ENCODE measurements at places on chromosomes 12 and 14.

DNA sequence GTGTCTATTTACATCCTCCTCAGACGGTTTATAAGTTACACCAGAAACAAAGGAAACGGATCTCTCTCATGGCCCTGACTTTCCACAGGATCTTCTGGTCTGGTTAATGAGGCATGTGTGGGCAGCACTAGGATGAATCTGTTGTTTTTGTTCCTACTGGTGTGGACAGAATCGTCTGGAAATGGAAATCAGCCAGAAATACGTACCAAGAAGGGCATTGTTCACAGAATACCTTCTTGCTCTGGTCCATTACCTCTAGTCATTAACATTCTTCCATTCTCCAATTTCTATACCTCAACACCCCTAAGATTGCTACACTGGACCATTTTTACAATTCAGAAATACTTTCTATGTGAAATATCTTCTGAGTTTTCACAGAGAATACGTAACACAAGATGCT is 86.0 kb downstream of the TPH2 start:
- no peak for DNase-seq

DNA sequence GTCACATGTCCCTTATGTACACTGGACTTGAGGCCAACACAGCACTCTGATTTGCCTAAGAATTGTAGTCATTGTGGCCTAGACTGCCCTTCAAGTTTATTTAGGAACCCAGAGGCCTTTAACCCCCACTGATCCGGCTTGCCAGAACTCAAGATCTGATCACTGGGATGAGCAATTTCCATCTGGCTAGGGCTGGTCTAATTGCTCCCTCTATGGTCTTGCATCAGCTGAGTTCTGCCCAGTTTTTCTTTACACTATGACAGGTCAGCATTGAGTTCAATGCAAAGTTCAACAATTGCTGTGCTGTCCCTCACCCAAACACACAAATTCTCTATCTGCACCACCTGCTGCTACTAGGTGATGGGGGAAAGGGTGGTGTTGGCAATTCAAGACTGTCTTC is 146.9 kb upstream of the MDGA2 start:
- no peak for DNase-seq

GRCh38 chr12:67593461-67594330 is 54.8 kb upstream of the DYRK2 start:
- DNase-seq, result no peak

DNA sequence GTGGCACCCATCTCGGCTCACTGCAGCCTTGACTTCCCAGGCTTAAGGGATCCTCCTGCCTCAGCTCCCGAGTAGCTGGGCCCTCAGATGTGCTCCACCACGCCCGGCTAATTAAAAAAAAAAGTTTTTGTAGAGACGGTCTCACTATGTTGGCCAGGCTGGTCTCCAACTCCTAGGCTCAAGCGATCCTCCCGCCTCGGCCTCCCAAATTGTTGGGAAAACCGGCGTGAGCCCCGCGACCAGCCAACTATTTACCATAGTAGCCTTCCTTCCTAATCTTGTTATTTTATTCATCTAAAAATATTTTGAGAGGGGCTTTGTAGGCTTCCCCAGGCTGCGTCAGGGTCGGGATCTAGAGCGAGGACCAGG is 25.4 kb upstream of the YY1 start:
- no peak for DNase-seq

- no peak for DNase-seq
Measured at GRCh38 chr12:71220260-71220659, 62.5 kb upstream of the TSPAN8 start.

DNA sequence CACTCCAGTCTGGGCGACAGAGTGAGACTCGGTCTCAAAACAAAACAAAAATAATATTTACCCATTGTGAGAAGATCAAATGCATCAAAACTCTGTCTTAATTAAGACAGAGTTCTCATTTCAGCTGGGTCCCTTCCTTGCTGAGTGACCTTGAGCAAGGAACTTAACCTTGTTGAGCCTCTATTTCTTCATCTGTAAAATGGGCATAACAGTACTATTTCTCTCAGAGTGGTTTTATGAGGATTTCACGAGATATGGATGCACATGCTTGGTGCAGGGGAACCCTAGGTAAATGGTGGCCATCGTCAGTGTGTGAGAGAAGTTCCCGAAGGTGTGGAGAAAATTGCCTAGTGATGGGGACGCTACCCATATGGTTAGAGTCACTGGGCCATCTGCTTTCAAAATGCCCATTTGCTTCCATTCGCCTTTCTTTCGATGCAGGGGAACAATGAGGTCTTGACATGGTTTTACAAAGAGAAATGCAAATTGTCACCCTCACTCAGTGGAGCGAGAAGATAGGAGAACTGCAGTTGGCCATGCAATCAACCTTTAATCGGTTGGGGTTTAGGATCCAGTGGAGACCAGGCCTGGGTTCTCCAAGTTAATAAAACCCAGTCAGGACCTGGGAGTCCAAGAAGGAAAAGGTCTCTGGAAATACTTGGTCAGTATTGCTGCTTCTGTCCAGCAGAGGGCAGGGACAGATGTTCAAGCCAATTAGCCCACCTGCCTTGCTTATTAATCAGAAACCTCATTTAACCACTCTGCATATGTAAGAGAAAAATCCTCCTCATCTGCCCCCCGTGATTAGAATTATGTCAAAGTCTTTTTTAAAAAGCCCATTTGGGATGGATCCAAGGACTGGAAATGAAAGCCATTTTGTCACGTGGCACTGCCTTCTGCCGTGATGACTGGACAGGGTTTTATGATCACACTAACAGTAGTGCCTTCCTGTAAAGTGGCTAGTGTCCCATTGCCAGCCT is 37.2 kb downstream of the CFAP251 start:
- DNase-seq, result no peak
